ENCODE measurements at places on chromosomes 1 and 21. TPM values are rescaled to one million over a fixed set of nuclear protein-coding genes. Genes with fewer than 3 reads are reported as not detected.

GRCh38 chr1:71269179-71269578 is 188.3 kb upstream of the ZRANB2 start:
- H3K27me3 ChIP-seq: no peaks in the 10 kb centered on the region
- H3K27ac ChIP-seq: no peak overlapping the region
- H3K4me1 ChIP-seq: no peaks in the 10 kb centered on the region
- DNase-seq: no peak
- H3K36me3 ChIP-seq: no peaks in the 10 kb centered on the region

- H3K4me3 ChIP-seq: no peak overlapping the region
- no peaks in the 10 kb centered on the region for H3K4me1 ChIP-seq
- no peak overlapping the region for H3K27ac ChIP-seq
- H3K27me3 ChIP-seq: no peaks in the 10 kb centered on the region
These were observed 553.8 kb upstream of the CAMK1G start for GRCh38 chr1:209029737-209030136.

GRCh38 chr1:57206038-57206437 is 217.8 kb downstream of the DAB1 start:
- no peak for DNase-seq
- H3K4me3 ChIP-seq: no peak overlapping the region
- H3K36me3 ChIP-seq: no peaks in the 10 kb centered on the region

- H3K4me1 ChIP-seq: peaks cover 12% of the 10 kb centered on the region
- H3K4me3 ChIP-seq: no peak overlapping the region
- DNase-seq: no peak
- no peak overlapping the region for H3K27ac ChIP-seq
- H3K27me3 ChIP-seq: no peaks in the 10 kb centered on the region
These were observed 78.3 kb downstream of the NOS1AP start for GRCh38 chr1:162147760-162148159.

GRCh38 chr1:180358649-180359048 is 128.6 kb downstream of the LHX4 start:
- no peaks in the 10 kb centered on the region for H3K36me3 ChIP-seq
- peak; percentile 6 for DNase-seq
- H3K27ac ChIP-seq: no peak overlapping the region
- H3K4me3 ChIP-seq: no peak overlapping the region
- peaks cover 9% of the 10 kb centered on the region for H3K4me1 ChIP-seq

DNA sequence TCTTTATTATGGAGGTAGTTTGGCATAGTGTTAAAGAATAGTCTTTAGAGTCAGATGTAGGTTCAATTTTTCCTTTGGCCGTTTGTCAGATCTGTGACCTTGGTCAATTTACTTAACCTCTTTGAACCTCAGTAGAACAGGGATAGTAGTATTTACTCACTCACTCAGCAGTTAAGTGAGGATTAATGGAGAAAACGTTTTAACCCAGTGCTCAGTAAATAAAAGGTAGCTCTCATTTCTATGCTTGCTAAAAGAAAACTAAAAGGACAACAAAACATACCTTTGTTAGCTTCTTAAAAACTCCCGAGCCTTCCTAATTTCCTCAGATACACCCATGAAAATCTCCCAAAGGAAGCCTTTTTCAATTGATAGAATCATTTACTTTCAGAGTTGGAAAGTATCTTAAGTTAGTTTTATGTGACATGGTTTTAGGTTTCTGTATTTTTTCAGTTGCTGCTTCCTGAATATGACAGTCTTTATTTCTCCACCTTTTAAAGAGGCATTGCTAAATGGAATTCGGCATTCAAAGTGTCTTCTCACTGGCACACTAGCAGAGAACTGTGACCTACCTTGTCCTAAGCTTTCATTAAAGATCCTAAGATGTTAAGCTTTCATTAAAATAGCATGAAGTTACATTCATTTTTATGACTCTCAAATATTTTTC is 7.8 kb downstream of the ABCD3 start:
- H3K36me3 ChIP-seq: no peaks in the 10 kb centered on the region
- H3K27me3 ChIP-seq: no peaks in the 10 kb centered on the region
- H3K27ac ChIP-seq: no peak overlapping the region
- DNase-seq: no peak

- H3K4me3 ChIP-seq: no peak overlapping the region
- H3K27me3 ChIP-seq: no peaks in the 10 kb centered on the region
- H3K36me3 ChIP-seq: peaks cover 26% of the 10 kb centered on the region
- no peak for DNase-seq
These were observed 6.2 kb downstream of the PPT1 start for GRCh38 chr1:40090652-40091355.

- no peak overlapping the region for H3K27ac ChIP-seq
- no peaks in the 10 kb centered on the region for H3K4me1 ChIP-seq
- no peak overlapping the region for H3K4me3 ChIP-seq
These were observed 111.9 kb downstream of the CACHD1 start for GRCh38 chr1:64581843-64582185.

- H3K27ac ChIP-seq: no peak overlapping the region
- H3K27me3 ChIP-seq: no peaks in the 10 kb centered on the region
- no peaks in the 10 kb centered on the region for H3K36me3 ChIP-seq
- no peak overlapping the region for H3K4me3 ChIP-seq
- H3K4me1 ChIP-seq: no peaks in the 10 kb centered on the region
These were observed 68.4 kb upstream of the GJA8 start for GRCh38 chr1:147834181-147834580.

- no peaks in the 10 kb centered on the region for H3K27me3 ChIP-seq
- no peaks in the 10 kb centered on the region for H3K36me3 ChIP-seq
- no peak overlapping the region for H3K4me3 ChIP-seq
- no peak for DNase-seq
These were observed 500.9 kb downstream of the NPHP4 start for GRCh38 chr1:5491207-5491904.

The TMOD4 gene
- 1.4 TPM for total RNA-seq

The GBP2 gene
- total RNA-seq: 4.6 TPM

The SPRR2F gene
- total RNA-seq: not detected

The ZYG11B gene
- total RNA-seq: 22.1 TPM
